Tongue (tissue), 3 donors: ENCODE measurements at places on chromosomes 13 and 19.

DNA sequence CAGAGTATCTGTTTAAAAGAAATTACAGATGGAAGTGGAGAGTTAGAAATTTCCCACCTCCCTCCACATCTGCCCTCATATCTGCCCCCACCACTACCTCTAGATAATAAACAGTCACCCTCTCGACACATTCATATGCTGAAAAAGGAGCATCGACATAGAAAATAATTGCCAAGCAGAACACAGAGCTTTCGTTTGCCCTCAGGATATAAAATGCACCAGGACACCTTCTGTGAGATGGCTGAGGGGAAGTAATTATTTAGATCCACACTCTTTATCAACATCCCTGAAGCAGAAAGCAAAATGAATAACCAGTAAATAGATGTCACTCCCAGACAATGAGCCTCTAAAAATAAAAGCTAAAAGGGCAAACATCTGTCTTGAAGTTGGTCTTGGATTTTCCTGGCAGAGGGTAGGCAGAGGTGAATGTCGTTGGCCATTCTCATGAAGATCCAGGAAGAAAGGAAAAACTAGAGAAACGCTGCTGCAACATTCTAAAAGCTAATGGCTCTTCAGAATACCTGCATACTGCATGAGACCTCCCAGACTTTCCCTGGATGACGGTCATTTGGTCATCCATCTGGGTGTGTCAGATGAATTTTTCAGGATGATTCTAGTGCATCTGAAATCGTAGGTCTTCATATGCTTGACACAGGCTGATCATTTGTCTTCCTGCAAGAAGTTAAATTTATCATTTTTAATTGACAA lies 527.5 kb downstream of the RFC3 start:
- no peak for DNase-seq

- DNase-seq, result peak; percentile 52
Observed at GRCh38 chr19:40217934-40218890, at the start of gene TTC9B. TSS of gene TTC9B (minus strand) at chr19:40218384. CDS start at chr19:40218381, 3 bp downstream.

DNA sequence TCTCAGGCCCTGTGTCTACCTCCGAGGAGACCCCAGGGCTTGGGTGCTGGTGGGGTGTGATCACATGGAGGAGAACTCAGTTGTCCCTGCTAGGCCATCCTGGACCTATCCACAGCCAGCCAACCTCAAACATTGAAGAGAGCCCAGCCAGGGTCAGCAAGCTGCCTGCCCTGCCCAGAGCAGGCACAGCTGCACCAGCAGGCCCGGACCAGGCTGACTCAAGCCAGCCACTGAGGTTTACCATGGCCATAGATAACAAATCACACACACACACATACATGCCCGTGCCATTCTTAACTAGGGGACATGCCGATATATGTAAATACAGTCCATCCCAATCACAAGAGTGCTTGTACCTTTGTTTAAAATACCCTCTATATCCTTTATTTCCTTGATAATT lies 8.1 kb downstream of the ARHGEF7 start:
- DNase-seq, result no peak

- DNase-seq, result no peak
Observed at GRCh38 chr19:52351512-52351911, 15.5 kb downstream of the ZNF610 start.

DNA sequence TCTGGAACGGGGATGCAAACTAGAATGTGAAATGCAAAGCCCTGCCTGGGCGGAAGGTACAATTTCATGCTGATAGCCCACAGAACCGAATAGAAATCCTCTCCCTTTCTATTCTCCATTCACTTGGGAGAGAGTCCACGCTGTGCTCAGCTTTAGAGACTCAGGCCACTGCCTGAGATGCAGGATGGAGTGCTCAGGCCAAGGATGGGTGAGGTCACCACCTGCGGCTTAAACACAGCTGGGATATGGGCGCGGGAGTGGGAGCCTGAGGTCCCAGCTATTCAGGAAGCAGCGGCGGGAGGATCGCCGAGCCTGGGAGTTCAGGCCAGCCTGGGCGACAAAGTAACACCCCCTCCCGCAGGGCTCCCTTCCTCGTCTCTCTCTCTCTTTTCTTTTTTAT lies 446 bp upstream of the ZNF83 start:
- no peak for DNase-seq

- peak; percentile 29 for DNase-seq
Observed at GRCh38 chr19:30406220-30407067, 34.3 kb downstream of the ZNF536 start.

- DNase-seq, result no peak
Observed at GRCh38 chr19:10815969-10816644, 19.9 kb downstream of the TMED1 start.

GRCh38 chr13:51058461-51059167 lies 52.5 kb downstream of the C13orf42 start:
- no peak for DNase-seq
